ENCODE measurements at places on chromosomes 11 and 22.
A peak's percentile ranks its signal among the peaks of the same experiment; 100 is the strongest.

DNA sequence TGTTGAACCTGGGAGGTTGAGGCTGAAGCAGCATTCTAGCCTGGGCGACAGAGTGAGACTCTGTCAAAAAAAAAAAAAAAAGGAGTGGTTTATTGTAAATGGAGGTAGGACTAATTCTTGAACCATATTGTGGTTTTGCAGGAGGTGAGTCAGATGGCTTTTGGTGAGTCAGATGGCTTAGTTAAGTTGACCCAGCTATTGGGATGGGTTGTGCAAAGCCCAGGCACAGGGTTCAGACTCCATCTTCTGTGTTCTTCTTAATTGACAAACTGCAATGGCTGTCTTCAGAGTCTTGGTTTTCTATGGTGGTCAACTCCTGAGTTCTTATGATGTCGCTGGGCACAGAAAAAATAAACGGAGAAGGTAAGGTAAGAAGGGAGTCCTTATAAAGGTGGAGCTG lies 182.7 kb downstream of the ADAMTS15 start:
- no peak for DNase-seq

DNA sequence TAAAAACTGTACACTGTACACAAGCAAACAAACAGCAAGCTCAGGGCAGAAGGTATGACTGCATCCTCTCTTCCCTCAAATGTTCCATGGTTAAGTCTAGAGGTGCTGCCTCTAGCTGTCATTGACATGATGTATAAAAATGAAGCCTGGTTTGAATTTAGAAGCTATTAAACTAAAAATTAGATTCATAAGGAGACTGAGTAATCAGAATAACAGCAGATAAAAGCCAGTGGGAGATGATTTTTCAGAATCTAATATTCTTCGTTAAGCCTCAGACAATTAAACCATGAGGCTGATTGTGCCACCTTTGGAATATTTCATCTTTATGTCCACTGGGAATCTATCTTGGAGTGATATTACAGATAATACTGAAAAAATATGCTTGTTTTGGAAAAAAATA lies 101.4 kb upstream of the ZC3H12C start:
- no peak for DNase-seq

GRCh38 chr11:34001557-34002064 lies 49.9 kb upstream of the CAPRIN1 start:
- no peak for DNase-seq

- DNase-seq, result no peak
Measured at GRCh38 chr11:97800891-97801290, 1219.9 kb upstream of the CNTN5 start.

DNA sequence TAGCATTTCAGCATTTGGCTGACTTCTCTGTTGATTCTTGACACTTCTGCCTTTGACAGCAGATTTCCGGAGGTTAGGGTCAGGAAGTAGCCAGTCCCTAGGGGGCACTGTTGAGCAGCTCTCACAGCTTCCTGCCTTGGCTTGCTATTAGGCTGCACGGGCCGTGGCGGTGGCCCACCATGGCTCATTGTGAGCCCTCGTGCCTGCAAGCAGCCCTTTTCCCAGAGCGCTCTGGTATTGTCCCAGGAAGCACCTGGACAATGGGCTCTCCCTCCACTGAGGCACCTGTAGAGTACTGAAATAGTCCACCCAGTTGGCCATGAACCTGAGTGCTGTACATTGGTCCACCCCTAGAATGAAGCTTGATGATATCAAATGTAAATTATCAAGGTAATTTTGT lies 100.2 kb upstream of the GAL start:
- DNase-seq, result peak; percentile 82

DNA sequence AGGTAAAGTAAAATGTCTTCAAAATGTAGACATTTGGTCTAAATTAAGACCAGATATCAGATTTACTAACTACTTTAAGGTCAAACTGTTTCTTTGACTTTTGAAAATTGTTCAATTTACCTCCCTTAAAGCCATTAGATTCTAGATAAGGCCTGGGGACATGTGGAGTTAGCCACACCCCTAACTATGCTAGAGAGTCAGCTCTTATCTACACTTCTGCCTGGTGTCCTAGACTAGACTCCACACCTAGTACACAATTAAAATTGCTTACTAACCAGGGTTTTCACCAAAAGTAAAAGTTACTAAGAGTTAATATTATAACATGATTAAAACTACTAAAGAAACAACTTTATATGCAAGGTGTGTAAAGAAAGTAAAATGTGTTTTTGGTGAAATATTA lies 43.6 kb upstream of the DBX1 start:
- DNase-seq, result no peak

GRCh38 chr11:122253589-122254231 lies 137.7 kb upstream of the BLID start:
- DNase-seq, result peak; percentile 38

DNA sequence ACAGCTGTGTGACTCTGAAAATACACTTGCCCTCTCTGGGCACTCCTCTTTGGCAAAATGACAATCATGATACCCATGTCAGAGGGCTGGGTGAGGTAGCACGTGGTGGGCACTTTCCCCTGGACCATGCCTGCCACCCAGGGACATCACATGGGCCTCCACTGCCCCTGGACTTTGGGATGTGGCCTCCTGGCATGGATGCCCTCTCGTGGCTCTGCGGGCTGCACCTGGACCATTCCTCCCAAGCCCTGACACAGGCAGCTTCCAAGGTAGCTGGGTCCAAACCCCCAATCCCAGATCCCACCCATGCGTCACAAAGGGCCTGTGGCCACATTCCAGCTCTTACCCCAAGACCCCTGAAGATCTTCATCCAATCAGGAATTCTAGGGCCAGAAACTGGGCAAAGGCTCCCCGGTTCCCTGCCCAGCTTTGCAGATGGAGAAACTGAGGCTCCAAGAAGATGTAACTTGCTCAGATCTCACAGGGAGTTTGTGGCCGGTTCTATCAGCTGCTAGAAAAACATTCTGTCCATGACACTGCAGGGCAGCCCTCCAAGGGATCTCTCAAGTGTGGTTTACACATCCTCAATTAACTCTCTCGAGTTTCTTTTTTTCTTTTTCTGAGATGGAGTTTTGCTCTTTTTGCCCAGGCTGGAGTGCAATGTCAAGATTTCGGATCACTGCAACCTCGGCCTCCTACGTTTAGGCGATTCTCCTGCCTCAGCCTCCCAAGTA lies 35.4 kb upstream of the CYB5R3 start:
- DNase-seq, result no peak

DNA sequence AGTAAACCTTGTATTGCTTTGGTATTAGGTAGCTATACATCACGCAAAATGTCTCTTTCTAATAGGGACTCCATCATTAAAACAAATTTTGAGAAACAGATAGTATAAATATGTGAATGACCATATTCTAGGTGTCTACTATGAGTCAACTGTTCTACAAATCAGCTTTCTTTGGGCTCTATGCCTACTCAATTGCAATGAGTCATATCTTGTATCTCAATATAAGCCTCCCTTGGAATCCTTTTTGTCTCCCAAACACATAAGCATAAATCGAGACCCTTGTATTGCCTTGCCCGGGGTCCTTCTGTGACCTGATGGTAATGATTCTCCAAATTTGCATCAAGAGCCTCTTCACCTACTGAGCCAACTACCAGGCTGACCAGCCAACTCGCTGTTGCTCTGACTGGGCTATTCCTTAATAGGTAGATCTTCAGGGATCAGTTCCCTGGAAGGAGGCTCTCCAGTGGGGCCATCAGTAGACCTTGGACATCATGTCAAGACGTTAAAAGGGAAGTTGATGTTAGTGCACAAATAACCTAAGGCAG lies 22.2 kb downstream of the BLID start:
- DNase-seq, result no peak

- no peak for DNase-seq
Measured at GRCh38 chr11:81804858-81805257, 928.8 kb downstream of the FAM181B start.

DNA sequence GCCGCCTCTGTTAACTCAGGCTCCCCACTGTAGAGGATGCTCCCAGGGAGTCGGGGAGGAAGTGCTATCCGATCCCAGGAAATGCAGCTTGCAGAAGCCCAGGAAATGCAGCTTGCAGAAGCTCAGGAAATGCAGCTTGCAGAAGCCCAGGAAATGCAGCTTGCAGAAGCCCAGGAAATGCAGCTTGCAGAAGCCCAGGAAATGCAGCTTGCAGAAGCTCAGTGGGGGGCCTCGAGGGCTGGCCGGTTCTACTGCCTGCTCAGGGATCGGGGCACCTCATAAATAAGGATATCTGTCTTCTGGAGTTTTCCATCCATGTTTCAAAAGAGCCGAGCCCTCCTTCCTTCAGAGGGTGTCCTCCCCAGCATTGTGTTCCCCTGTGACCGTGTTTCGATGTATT lies 25.1 kb upstream of the SMIM38 start:
- DNase-seq, result no peak

- DNase-seq, result no peak
Measured at GRCh38 chr11:62726156-62726914, 922 bp downstream of the HNRNPUL2 start.

GRCh38 chr11:6725386-6725896 lies 42.3 kb upstream of the MRPL17 start:
- DNase-seq, result no peak

- DNase-seq, result no peak
Measured at GRCh38 chr11:36218283-36218921, 70.8 kb downstream of the COMMD9 start.

GRCh38 chr22:45237065-45237990 lies 3.4 kb downstream of the KIAA0930 start:
- no peak for DNase-seq

- DNase-seq, result no peak
Measured at GRCh38 chr11:34280945-34281872, 76.6 kb downstream of the ABTB2 start.

DNA sequence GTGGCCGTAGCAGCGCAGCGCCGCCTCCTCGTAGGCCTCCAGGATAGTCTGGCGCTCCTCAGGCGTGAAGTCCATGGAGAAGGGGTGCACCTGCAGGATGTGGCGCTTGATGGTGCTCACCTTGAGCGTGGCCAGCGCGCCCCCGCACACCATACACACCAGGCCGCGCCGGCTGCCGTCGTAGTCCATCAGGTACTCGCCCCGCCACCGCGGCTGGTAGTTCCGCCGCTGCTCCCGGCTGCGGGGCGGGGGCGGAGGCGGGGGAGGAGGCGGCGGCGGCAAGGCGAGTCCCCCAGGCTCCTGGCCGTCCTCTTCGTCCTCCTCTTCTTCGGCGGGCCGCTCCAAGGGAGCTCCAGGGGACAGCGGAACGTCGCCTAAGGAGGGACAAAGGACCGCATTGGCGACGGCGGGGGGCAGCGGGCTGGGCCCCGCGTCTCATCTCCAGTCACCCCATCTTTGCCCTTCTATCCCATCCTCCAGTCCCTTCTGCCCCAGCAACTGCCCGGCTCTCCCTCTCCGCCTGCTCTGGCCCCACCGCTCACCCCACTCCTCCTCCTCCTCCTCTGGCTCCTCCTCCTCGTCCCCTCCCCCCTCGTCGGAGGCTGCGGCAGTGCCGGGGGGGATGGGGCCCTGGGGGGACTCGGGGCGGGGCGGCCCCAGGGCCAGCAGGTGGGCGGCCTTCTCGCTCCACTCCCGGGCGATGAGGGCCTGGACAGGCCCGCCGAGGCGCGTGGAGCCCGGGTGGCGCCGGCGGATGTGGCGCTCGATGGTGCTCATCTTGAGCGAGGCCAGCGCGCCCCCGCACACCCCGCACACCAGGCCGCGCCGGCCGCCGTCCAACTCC lies 4.9 kb downstream of the ZFTA start:
- peak; percentile 83 for DNase-seq

GRCh38 chr11:13831696-13832095 lies 130.8 kb upstream of the SPON1 start:
- DNase-seq, result no peak

Data from neural progenitor cell (in vitro differentiated cells).